Osteocyte (in vitro differentiated cells): ENCODE measurements at places on chromosomes 6 and 20. TPM values are rescaled to one million over a fixed set of nuclear protein-coding genes. Genes with fewer than 3 reads are reported as not detected.

Gene CRISP3
- total RNA-seq: not detected in 2 replicates

Gene CNKSR3
- total RNA-seq: 14.6 and 15.3 TPM in 2 replicates

Gene TGM2
- 29.2 and 32.7 TPM in 2 replicates for total RNA-seq

Gene C20orf141
- not detected in 2 replicates for total RNA-seq

Gene C6orf58
- 0.73 TPM in 1 of 2 replicates, not detected in the other for total RNA-seq

Gene EYS
- total RNA-seq: not detected in 2 replicates

Gene LST1
- total RNA-seq: not detected in 2 replicates

Gene SPATS1
- not detected in 2 replicates for total RNA-seq

- no peak for DNase-seq
Measured at GRCh38 chr6:36204068-36204753, 7.7 kb downstream of the BRPF3 start.

GRCh38 chr20:6269168-6269873 lies 146.5 kb upstream of the FERMT1 start:
- no peak for DNase-seq

DNA sequence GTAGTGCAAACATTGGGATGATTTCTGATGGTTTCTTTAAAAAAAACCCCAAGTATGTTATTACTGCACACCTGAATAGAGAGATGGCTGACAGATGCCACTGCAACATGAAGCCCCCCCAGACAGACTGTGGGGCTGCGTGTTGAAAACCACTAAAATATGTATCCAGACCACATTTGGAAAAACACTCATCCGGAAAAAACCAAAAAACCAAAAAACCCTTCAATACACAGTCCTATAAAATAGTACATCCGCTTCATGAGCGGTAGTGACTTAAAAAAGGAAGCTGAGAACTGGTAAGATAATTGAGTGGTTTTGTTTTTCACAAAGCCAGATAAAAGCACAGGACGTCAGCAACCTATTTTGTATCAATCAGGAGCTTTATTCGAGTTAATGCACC lies 47.1 kb upstream of the EDN3 start:
- no peak for DNase-seq

- no peak for DNase-seq
Measured at GRCh38 chr6:111087871-111088667, 766 bp downstream of the SLC16A10 start.

DNA sequence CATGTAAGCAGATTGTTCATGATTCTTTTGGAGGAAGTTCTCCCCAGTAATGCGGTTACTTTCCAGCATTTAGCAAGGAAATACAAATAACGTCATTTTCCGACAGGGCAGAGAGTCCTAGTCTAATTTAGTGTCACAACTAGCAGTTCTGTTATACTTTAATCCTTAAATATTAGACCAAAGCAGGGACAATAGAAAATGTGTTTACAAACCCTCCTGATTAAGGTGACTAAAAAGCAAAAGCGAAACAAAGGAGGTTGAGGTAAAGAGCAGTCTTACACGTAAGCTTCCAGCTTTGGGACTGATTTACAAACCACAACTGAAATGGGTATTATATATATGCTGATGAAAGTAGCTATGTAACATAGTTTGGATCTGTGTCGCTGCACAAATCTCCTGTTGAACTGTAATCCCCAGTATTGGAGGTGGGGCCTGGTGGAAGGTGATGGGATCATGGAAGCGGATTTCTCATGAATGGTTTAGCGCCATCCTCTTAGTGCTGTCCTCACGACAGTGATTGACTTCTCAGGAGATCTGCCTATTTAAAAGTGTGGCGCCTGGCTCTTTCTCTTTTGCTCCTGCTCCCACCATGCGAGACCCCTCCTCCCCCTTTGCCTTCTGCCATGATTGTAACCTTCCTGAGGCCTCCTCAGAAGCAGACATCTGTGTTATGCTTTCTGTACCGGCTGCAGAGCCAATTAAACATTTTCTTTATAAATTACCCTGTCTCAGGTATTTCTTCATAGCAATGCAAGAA lies 81.9 kb downstream of the PLCB1 start:
- no peak for DNase-seq

DNA sequence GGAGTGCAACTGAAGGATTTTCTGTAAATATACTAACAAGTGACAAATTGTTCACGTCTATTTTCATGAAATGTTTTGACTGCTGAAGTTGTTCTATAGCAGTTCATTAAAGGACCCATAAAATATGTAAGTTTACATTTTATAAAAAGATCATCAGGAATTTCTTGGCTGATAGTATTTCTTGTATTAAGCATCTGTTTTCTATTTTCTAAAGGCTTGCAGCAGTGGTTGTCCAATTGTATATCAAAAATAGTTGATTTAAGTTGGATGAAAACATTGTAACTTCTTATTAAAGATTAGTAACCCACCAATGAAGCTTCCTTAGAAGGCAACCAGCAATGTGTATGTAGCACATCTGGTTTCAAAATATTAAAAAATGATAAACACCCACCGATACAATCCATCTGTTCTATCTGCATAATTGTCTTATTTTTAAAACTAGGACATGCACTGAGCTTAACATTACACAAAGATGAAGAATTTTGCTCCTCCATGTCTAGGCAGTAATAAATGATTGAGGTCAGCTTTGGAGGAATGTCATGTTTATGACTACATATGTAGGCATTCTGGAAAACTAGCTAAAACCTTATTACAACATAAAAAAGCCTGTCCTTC lies 301.3 kb upstream of the TCF21 start:
- DNase-seq: no peak

DNA sequence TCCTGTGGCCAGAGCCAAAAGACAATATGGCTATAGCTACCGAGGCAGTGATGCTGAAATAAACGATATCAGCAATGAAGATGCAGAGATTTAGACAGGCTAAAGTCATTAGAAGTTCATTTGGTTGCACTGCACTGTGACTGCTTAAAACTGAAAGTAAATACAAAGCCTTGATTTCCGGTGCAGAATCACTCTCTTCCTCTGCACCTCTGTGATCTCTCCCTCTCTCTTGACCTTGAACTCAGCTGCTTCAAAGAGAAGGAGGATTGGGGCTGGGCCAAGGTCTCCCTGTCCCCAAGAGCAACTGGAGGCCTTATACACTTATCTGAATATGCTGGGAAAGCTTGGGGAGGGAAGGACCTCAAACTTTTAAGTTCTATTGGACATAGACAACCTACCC lies 34.6 kb upstream of the SPACA1 start:
- DNase-seq: no peak

DNA sequence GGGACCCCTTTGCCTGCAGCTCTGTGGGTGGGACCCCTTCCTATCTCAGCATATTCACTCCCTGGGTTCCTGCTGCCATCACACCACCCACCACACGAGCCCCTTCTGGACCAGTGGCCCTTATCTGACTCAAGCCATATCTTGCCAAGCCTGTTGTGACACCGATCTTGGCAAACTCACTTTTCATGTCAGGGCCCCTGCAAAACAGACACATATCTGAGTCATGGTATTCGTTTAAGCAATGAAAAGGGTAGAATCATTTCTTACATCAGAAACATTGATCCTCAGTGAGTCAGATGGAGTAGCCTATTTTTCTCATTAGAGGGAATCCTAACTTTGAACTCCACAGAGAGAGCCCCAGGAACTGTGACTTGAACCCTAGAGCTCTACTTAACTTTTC lies 10.6 kb downstream of the RAET1E start:
- no peak for DNase-seq

- no peak for DNase-seq
Measured at GRCh38 chr6:129981598-129981997, 36.8 kb upstream of the L3MBTL3 start.

- no peak for DNase-seq
Measured at GRCh38 chr6:35594503-35595186, 81.9 kb upstream of the TULP1 start.

DNA sequence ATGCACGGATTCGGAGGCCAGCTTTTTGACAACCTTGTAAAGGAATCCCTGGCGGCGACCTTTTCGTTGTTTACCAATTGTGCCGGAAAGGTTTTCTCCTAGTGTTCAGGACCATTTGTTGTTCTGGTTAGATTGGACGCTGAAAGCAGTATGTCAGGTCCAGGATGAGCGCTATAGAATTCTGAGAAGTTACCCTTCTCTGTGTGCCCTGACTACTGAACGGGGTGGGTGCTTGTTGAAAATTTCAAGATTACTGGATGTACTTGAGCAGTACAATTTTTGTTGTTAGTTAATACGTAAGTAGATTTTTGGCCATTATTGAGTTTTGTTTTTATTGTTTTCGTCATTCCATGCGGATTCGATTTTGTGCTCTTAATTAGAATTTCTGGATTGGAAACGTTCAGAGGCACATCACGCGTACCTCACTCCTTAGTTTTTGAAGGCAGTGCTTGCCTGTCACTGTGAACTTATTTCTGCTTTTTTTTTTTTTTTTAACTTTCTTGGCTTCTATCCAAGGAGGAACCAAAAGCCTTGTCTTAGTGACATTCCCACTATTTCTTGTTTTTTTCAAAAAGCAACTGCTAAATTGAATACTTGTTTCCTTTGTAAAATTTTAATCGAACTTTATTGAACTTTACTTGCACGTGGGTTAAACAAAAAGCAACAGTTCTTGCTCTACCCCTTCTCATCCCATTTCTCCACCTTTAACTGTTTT lies 898 bp downstream of the XRN2 start:
- DNase-seq: no peak

- no peak for DNase-seq
Measured at GRCh38 chr6:144666781-144667180, 381.6 kb downstream of the UTRN start.

DNA sequence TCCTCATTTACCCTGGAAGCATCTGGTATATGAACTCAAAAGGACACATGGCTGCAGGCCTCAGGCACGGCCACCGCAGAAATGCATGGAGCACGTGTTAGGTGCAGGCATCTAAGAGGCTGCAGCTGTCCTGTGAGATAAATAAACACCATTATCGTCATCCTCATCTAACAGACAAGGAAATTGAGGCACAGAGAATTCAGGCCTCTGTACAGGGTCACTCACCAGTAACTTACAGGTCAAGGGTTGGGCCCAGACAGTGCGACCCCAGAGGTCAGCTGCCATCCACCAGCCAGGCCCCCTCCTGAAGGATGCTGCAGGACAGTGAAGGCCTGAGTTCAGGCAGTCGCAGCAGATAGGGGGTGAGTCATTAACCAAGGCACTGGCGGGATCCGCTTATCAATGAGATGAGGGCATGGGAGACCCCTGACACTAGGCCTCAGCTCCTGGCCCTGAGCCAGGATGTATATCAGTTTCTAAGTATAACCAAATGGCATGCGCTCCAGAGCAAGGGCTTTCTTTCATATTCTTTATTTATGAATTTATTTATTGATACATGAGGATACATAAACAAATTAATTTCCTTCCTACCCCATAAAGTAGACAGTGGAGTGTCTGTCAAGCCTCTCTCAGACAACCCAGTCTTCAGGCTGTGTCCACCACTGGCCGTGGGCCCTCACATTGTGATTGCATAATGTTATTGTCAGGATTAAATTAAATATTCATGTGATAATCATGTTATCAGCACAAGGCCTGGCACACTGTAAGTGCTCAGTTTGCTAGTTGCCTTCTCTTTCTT lies 316.9 kb downstream of the QKI start:
- no peak for DNase-seq

DNA sequence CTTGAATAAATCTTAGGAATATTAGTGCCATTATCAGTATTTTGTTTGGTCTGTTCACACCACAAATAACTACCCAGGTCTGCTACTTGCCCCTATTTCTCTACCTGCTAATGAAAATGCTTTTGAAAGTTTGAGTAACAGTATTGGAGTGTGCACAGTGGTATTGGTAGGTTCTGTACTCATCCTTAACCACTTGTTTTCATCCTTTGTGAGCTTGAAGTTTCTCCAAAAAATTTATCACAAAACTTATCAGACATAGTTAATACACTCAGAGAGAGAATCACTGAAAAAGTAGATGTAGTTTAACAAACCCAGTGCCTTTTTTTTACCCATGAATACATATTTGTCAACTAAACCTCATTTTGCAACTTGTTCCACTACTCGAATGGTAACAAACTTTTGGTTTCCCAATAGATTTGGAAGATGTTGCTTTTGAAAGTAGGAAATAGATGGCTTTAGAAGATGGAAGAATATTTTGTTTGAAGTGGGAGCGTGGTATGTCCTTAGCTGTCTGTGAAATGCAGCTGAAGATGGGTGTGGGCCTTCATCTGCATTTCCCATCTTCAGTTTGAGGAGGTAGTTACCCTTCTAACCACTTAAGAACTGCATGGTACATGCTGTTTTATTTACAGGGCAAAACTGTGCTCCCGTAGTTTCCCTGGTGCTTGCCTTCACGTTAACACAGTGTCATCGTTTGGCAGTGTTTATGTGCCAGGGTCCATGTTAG lies 9.0 kb downstream of the PTPN1 start:
- DNase-seq: no peak

- DNase-seq: no peak
Measured at GRCh38 chr20:21505161-21505809, 8.6 kb downstream of the NKX2-2 start.

GRCh38 chr20:51389543-51390264 lies 152.8 kb downstream of the NFATC2 start:
- no peak for DNase-seq

GRCh38 chr6:166751051-166751595 lies 124.1 kb upstream of the RPS6KA2 start:
- no peak for DNase-seq

DNA sequence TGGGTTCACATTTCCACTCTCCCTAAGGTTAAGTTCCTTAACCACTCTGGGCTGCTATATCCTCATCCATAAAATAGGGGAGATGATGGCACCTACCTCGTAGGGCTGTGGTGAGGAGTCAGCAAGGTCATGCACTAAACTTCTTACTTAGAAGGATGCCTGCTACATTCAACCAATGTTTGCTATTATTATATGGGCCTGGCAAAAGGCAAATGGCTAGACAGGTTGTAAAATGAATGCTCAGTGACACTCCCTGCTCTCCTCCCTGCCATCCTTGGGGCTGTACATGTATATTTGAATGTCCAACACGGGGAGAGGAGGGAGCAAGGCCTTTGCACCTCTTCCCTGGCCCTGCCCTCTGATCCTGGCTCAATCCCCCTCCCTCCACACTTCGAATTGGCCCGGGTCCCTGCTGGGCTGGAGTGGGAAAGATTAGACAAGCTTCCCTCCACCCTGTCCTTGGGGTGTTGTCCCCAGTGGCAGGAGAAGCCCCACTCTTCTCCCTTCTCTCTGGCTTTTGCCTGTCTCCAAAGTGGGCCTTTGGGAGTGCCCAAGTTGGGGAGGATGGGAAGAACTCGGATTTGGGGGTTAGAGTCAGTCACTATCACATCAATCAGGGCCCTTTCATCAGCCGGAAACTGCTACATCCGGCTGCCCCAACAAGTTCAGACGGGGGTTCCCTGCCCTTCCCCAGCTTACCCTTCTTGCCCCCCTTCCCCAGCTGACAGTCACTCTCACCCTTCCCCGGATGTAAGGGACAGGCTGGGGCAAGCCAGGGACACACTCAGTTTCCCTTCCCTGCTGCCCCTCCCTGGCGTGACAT lies 36.3 kb upstream of the VEGFA start:
- no peak for DNase-seq

- DNase-seq: no peak
Measured at GRCh38 chr6:140774080-140774505, 1358.6 kb upstream of the GJE1 start.

GRCh38 chr6:35727231-35727934 lies 9.4 kb upstream of the ARMC12 start:
- peak; percentile 92 for DNase-seq

- no peak for DNase-seq
Measured at GRCh38 chr20:23664954-23665353, 23.9 kb downstream of the CST4 start.
